ENCODE measurements at places on chromosomes 6 and 20.

GRCh38 chr6:150230832-150231524, 88.1 kb downstream of the PPP1R14C start:
- DNase-seq, result no peak

GRCh38 chr6:163525926-163526325, 111.4 kb downstream of the QKI start:
- no peak for DNase-seq

- DNase-seq, result no peak
Measured at GRCh38 chr20:1322511-1323245, 6.3 kb downstream of the SDCBP2 start.

- DNase-seq, result no peak
Measured at GRCh38 chr20:47079047-47079446, 184.4 kb downstream of the EYA2 start.

GRCh38 chr6:37548067-37548674, 48.5 kb upstream of the CCDC167 start:
- DNase-seq, result no peak

DNA sequence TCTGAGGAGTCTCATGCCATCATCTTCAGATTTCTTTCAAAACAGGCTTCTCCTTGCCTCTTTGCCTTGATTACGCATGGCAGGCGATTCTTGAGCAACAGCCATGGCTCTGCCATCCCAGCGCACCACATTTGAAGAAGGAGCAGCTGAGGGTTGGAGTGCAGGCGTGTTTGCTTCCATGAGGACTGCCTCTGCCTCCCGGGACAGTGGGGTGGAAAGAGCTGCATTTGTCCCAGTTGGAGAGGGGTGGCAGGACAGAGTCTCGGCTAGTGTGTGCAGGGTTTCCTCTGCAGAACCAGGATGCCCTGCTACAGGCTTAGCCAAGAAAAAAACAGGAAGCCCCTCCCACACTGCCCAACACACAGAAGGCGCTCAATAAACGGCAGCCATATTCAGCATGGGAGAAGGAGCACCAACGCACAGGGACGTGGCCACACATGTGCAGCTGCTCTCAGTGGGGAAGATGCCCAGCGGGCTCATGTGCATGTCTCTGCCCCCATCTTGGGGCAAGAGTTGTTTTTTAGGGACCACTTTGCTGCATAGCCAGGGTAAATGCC, 36.6 kb downstream of the IRF4 start:
- no peak for DNase-seq

DNA sequence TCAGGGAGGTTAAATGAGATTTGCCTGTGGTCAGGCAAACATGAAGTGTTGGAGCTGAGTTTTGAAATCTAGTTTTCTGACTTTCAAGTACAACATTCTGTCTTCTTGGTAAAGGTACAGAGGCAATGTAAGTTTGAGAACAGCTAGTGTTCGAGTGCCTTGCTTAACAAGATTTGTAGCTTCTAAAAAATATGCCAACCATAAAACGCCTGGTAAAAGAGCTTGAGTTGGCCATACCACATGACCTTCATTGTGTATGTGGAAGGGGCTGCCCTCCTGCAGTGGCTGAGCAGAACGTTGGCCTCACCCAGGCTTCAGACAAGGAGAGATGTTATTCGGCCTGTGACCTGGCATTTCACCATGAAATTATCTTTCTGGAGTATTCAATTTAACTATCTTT, 86.5 kb downstream of the MAP7 start:
- DNase-seq, result no peak

- no peak for DNase-seq
Measured at GRCh38 chr6:110590821-110591351, 114.5 kb upstream of the SLC22A16 start.

DNA sequence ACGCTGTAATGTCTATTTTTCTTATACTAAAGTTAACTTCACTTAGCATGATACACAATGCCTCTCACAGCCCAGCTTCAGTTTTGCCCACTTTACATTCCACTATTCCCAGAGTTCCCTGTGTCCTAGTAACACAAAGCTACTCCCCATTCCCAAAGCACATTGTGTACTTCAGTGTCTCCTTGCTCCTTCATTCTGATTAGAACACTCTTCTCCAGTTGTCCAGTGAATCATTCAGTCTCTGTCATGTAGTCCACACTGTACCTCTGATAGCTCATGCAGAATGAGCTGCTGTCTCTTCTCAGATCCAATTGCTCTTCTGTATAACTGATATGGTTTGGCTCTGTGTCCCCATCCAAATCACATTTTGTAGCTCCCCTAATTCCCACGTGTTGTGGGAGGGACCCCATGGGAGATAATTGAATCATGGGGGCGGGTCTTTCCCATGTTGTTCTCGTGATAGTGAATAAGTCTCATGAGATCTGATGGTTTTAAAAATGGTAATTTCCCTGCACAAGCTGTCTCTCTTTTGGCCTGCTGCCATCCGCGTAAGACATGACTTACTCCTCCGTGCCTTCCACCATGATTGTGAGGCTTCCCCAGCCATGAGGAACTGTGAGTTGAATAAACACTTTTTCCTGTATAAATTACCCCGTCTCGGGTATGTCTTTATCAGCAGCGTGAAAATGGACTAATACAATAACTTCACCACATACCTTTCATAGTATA, 2.1 kb upstream of the TMX4 start:
- no peak for DNase-seq

GRCh38 chr6:100517106-100517505, 52.4 kb upstream of the SIM1 start:
- DNase-seq, result no peak

DNA sequence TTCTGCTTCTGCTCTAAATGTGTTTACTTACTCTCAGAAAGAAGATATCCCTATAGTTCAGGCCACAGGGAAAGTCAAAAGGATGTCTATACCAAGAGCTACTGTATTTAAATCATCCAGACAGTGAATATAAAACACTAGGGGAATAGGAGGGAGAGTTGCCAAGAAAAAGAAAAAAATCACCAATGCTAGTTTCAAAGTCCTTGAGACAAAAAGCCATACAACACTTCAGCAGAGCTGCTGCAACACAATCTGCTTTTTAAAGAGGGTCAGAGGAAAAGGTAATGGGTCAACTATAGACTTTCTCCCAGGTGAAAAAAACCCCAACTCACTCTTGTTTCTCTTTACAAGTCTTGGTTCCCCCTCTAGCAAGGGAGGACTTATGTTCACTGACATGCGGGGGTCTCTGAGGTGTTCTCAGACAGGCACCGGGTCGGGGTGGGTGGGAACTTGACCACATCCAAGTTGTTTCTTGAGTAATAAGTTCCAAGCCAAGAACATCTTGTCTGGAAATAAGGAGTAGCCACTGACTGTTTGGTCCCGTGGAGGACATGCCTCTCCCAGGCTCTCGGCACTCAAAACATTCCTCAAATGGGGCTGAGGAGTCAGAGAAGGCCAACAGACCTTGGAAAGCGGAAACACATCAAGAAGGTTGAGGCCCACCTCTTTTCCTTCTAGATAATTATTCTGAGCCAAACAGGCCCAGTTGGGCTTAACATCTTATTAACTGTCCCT, 47.7 kb downstream of the GJA10 start:
- DNase-seq, result no peak

- DNase-seq, result no peak
Measured at GRCh38 chr20:53303413-53303760, 290.3 kb downstream of the ZNF217 start.

DNA sequence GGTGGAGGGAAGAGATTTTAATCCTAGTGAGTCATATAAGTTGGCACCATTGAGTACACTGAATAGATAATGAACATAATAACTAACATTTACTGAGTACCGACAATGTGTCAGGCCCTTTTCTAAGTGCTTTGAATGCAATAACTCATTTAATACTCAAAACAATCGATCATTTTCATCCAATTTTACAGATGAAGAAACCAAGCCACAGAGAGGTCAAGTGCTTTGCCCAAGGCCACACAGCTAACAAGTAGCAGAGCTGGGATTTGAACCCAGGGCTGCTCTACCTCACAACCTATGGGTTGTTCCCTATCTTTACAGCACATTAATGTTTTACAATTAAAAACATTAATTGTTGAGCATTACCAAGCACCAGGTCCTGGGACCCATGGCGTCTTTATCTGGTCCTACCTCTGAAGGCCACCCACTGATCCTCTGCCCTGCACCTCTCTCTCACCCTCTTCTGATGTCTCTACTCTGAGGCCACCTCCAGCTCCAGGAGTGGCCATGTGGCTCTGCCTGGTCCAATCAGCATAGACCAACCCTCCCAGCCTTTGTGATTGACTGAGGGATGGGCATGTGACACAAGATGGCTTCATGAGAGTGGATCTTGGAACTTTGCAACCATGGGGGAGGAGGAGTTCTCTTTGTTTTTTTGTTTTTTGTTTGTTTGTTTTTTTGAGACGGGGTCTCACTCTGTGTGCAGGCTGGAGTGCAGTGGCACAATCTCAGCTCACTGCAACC, 83.9 kb downstream of the KCNB1 start:
- DNase-seq, result no peak

- no peak for DNase-seq
Measured at GRCh38 chr6:163984124-163984936, 569.8 kb downstream of the QKI start.

- DNase-seq, result no peak
Measured at GRCh38 chr6:14792118-14792955, 453.5 kb upstream of the JARID2 start.

DNA sequence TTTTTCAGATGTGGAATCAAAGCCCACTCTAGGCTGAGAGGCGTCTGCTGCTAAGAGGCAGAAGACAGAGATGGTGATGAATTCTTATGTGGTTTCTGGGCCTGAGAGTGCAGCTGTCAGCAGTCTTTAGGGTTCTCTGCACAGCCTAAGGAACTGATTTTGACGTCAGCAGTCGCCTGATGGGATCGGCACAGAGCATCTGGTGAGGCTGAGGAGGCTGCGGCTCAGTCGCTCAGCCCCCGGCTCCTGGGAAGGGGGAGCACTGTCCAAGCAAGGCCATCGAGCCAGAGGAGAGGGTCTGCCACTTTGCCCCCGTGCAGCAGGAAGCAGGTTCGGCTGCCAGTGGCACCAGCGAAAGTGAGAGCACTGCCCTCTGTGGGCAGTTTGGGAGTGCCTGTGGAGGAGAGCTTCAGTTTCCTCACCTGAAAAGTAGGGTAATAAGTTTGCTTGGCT, 92.5 kb downstream of the TCP11 start:
- no peak for DNase-seq

DNA sequence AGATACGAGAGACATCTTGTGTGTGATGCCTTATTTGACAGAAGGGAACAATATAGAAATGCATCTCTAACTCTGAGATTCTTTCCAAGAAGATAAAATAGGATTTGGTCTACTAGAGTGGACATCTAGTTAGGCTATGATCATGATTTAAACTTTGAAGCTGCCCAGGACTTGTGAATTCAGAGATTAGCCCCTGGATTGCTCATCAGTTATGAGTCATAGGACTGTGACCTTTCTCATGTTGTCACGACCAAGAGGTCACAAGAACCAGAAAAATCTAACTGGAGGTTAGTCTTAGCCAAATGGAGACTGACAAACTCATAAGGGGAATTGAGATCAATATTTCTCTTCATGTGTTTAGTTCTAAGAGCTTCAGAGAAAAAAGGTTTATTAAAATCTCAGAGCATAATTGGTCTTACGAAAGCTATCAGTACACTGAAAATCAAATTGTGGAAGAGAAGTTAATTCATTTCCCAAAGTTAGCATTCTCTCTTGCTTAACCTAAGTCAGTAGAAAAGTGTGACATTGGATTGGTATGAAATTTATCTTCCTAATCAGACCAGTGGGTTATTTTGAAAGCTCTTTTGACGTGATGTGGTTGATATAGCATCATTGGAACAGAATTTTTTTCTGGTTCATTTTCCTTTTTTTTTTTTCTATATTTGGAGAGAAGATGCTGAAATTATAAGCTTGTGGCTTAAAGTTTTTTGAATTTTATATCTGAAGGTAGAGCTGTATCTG, 245.7 kb downstream of the RNF144B start:
- DNase-seq, result no peak

GRCh38 chr6:28922004-28922820, 1.6 kb downstream of the TRIM27 start:
- DNase-seq, result no peak

GRCh38 chr6:130326496-130326895, 39.3 kb upstream of the TMEM200A start:
- DNase-seq, result no peak

- DNase-seq, result no peak
Measured at GRCh38 chr6:2450546-2450945, 205.1 kb upstream of the GMDS start.

DNA sequence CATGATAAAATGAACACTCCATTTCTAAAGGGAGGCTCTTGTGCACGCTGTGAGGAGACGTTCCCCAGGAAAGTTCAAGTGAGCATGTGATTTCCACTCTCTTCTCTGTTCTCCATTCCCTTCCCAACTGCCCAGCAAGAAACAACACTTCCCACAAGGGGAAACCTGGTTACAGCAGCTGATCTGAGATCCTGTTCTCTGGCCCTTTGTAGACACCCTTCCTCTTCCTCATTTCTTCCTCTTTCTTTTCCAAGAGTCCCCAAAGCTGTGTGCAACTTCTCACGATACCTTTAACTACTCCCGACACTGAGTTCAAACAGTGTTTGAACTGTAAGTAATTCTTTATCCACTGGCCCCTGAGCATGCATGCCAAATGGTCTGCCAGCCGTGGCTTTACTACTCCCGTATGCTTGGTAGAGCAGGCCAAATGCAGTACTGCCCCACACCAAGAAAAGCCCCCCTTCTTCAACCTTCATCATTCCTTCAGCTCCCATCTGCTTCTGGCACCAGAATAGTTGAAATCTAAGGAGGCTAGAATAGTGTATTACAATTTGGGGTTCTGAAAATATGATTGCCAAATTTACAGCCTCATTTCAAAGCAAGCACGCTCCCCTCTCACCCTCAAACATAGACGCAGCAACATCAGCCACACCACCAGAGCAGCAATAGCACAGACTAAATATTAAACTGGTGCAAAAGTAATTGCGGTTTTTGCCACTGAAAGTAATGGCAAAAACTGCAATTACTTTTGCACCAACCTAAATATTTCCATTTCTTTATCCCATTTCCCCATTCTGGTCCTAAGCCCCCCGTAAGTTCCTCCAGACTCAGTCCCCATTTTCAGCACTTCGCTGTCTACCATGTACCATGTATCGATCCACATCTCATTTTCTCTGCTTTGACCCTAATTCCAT, 4.3 kb downstream of the HLA-DMB start:
- DNase-seq, result no peak

DNA sequence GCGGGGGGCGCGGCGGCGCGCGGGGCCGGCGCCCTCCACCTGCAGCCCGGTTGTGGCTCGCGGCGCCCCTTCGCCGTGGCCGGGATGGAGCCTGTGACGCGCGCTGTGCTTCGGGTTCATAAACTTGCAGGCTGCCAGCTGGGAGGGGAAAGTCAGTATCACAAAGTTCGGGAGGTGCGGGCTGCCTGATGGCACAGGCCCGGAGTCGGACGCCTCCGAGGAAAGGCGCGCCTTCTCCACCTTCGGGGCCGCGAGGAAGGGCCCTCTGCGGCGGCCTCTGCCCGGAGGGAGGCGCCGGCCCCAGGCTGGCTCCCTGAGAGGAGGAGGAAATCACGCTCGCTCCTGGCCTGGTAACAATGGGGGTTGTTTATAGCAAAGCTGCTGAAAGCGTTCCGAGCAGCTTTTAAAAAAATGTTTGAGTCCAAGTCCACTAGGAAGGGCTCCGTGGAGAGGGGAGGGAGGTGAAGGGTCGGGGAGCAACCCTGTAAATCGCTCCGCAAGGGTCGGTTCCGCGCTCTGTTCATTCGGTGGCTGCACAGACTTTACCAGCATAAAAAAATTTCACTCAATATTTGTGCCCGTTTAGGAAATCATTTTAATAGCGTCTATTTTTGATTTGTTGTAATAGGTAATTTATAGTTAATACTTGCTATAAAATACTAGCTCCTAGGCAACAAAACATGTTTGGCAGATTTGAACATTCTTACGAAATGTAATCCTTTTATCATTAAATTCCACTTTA, 1.0 kb downstream of the AFDN start:
- DNase-seq, result no peak
